Activated naive CD4-positive, alpha-beta T cell treated with anti-CD3 and anti-CD28 coated beads, Interleukin-2, amount 50 U/mL, for 72 hours (primary cell): ENCODE measurements at places on chromosomes 1 and 21. TPM values are rescaled to one million over a fixed set of nuclear protein-coding genes. Genes with fewer than 3 reads are reported as not detected.
A peak's percentile ranks its signal among the peaks of the same experiment; 100 is the strongest.

DNA sequence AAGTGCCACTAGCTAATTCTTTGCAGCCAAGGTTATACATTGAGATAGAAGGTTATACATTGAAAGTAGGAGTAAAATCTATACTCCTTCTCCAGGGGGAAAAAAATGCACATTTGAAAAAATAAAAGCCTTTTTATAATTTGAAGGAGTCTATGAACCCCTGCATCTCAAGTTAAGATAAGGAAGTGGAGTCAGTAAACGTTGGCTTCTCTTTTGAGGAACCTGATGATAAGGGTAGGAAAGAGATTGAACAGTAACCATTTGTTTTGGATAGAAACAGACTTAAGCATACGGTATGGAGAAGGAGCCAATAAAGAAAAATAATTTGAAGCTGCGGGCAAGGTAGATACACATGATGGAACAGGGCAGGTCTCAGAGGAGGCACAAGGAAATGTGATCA is 64.1 kb downstream of the RPAP2 start:
- DNase-seq: no peak

DNA sequence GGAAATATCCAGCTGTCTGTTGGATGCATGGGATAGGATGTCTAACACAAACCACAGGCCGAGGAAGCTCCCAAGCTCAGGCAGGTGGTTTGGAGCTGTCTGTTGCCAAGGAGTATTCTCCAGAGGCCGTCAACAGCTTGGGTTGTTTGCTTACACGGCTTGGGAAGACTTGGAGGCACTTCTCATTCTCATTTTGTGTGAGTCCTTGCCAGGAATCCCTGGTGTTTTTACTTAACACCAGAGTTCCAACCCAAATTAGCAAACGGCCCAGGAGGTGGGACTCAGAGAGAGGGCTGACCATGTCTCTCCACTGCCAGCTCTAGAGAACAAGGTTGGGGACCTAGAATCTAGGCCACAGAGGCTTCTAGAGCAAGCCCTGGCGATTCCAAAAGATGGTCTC is 72.7 kb upstream of the FAM20B start:
- no peak for DNase-seq

- no peak for DNase-seq
Measured at GRCh38 chr1:169796274-169796810, 1.6 kb upstream of the METTL18 start.

DNA sequence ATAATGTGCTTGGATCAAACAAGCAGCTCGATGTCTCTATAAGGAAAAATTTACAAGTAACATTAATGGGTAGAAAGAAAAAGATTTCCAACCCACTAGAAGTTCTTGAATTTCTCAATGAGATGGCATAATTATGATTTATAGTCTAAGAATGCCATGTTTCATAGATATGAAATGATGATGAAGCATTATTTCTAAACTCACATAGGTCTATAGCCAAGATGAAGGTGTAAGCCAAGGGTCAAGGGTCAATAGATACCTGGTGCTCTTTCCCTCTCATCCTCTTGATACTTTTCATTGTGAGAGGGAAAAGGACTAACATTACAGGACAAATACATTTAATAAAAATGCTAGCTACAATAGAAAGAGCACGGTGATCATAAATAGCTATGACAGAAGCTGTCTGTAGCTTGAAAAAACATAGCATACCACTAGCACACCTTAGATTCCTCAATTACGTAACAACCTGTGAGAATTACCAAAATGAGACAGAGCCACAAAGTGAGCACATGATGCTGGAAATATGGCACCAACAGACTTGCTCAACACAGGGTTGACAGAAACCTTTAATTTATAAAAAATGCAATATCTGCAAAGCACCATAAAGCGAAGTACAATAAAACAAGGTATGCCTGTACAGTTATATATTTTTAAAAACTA is 26.3 kb upstream of the F13B start:
- DNase-seq: no peak

- DNase-seq: no peak
Measured at GRCh38 chr1:26728645-26729044, 32.8 kb downstream of the ARID1A start.

DNA sequence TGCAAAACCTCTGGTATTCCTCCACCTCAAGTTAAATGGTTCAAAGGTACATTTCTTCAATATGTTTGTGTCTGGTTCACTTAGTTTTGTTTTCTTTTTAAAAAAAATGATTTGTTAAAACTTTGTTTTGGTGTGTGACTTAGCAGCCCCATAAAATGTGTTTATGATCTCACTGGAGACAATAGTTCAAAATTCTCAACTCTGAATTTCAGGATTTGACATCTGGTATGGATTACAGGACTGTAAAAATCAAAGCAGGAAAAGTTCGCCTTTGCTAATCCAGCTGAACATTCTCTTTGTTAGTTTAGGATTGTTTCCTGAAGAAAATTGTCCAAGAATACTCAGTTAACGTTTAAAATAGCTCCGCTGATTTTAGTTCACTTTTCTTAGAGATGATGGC is 231.7 kb downstream of the HMCN1 start:
- no peak for DNase-seq

GRCh38 chr1:81804312-81804711 is 3.6 kb downstream of the ADGRL2 start:
- no peak for DNase-seq

DNA sequence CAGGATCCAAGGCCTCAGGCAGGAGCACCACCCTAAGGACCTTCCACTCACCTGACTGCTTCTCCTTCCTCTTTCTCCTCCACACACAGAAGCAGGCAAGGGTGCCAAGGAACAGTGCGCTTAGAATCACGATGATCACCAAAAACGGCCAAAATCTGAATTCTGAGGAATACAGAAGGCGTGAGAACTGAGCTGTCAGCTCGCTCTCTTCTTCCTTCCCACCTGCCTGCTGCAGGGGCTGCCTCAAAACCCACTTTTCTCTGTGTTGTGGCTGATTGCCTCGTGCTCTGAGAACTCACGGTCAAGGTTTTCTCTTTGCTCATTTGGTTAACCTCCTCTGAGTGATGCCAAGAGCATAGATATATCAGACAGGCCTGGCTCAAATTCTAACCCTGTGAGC is 23.8 kb downstream of the CD244 start:
- no peak for DNase-seq

DNA sequence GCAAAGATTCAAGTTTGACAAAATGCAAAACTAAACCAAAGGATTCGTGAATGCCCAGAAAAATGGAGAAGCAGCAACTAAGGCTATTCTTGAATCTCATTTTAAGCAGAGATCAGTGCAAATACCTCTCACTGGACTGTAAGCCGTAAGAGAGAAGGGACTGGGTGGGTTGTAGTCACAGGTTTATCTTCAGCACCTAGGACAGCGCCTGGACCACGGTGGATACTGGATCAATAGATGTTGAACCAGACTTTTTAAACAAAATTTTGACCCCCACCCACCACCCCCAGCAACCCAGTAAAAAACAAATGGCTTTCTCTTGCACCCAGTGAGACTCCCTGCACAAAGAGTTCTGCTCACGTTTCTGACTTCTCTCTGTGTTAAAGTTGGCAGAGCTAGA is 347.1 kb downstream of the AJAP1 start:
- no peak for DNase-seq

GRCh38 chr1:1212780-1213344 is 1.1 kb downstream of the TNFRSF4 start:
- peak; percentile 84 for DNase-seq

DNA sequence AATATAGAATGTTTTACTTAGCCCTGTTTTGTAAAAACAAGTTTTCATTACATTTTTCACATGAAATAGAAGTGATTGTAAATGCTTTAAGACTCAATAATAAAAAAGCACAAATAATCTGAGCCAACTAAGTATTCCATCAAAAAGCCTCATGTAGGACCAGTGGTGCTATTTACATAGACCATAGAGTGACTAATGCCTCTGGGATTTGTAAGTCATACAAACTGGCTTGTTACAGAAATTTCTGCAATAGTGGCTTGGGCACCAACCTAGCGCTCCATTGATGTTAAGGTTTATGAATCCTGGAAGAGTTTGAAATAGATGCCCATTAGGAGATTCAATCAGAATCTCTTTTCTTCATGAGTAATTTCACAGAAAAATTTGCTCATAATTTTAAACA is 31.9 kb downstream of the ZMYM1 start:
- DNase-seq: no peak

- no peak for DNase-seq
Measured at GRCh38 chr1:43306688-43307457, 6.1 kb downstream of the TIE1 start.

DNA sequence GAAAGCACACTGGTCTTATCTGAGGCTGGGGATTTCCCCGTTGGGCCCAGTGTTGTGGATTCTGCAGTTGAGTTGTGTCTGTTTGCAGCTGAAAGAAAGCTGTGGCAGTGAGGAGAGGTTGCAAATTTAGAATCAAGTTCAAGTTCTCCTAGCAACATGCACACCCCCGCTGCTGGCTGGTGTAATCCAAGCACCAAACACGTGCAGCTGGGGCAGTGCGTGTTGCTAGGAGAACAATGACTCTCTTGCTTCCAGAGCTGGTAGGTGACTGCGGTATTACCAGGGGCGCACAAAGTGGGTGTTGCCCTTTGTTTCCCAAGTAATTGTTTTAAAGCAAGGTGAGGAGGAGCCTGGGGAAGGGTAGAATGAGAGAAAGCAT is 91.5 kb downstream of the IER5 start:
- DNase-seq: peak; percentile 24

GRCh38 chr1:58813801-58814200 is 30.0 kb upstream of the JUN start:
- DNase-seq: no peak

DNA sequence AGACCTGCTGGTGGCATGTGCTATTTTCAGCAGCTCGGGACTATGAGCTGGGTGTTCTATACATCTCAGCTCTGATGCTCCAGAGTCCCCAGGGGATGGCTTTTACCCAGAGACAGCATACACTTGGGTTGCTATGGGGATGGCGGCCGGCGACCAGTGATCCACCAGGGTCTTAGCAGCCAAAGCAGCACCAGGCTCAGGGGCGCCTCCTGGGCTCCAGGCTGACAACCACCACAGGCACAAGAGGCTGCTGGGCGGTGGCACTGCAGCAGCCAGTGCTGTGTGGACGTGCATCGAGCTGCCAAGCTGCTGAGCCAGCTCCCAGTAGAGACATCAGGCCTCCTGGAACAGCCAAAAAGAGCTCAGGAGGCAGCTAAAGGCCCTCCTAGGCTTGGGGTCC is 37.6 kb upstream of the CLSTN1 start:
- no peak for DNase-seq

DNA sequence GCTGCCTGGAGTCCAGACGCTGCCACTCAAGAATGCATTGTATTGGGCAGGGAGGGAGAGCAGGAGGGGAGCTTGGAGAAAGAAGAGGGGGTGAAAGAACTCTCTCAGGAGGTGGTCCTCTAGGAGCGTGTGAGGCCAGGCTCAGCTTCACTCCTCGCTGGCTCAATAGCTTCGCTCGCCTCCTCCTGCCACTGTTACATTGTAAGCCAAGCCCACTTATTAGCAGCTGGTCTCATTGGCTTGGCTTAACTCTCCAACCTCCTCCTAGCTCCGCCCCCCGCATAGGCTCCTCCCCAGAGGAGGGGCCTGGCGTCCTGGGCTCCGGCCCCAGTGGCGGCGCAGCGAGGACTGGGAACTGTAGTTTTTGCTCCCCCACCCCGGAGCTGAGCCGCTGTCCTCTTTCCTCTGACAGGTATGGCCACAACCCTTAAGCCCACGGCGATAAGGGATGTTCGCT is at the start of gene KCNN3:
Gene KCNN3 (minus strand): TSS at position 167 of the 457 bp plus-strand sequence. CDS start 317 bp downstream, outside the sequence.
- peak; percentile 80 for DNase-seq

Gene IGSF3
- total RNA-seq: 1.4 TPM

Gene CSF3R
- total RNA-seq: 1.5 TPM

Gene IQGAP3
- 30.5 TPM for total RNA-seq

Gene CFHR3
- total RNA-seq: not detected

Gene GPR153
- 0.31 TPM for total RNA-seq
